ENCODE measurements at places on chromosomes 2 and 18. TPM values are rescaled to one million over a fixed set of nuclear protein-coding genes. Genes with fewer than 3 reads are reported as not detected.

B3GNT7 gene
- 3.9 TPM for total RNA-seq

XIRP2 gene
- total RNA-seq, result 14.7 TPM

DAW1 gene
- not detected for total RNA-seq

HOXD10 gene
- total RNA-seq, result 14.4 TPM

ANKRD44 gene
- total RNA-seq, result 59.9 TPM

GPR45 gene
- total RNA-seq, result not detected

CXCR1 gene
- total RNA-seq, result 2.9 TPM
